ENCODE measurements at places on chromosomes 7 and 10. TPM values are rescaled to one million over a fixed set of nuclear protein-coding genes. Genes with fewer than 3 reads are reported as not detected.

GRCh38 chr10:6778992-6779701, 199.1 kb upstream of the PRKCQ start:
- DNase-seq: no peak

DNA sequence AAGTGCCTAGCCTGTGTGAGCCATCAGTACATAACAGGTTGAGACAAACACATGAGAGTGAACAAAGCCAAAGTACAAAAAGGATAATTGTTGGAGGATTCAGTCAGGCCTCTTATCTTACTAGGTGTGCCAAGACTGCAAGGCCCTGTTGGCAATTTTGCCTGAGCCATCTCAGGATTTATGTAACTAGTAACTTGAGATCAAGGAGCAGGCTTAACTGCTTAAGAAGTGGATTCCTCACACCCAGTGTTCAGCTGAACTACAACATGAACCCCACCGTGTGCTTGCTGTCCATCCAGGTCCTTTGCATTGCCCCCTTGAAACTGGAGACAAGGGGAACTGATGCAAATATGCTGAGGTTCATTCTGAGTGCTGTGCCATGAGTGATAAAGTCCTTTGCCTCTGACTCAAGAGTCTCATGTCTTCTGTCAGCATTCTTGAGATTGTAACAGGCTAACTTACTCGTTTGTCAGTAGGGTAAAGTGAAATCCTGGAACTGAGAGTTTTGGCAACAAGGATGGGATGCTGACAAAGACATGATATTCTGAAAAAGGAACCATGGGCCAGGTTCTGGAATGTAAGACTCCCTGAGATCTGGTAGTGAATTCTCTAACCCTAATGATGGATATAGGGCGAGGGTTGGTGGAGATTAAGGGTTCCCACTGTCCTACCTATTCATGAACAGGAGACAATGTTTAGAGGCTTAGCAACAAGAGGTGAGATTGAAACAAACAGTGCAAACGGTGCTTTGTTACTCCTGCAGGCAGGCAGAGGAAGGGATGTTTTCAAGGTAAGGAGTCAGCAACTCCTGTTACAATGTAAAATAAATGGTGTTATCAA, 44.1 kb upstream of the GATAD1 start:
- no peak for DNase-seq

DNA sequence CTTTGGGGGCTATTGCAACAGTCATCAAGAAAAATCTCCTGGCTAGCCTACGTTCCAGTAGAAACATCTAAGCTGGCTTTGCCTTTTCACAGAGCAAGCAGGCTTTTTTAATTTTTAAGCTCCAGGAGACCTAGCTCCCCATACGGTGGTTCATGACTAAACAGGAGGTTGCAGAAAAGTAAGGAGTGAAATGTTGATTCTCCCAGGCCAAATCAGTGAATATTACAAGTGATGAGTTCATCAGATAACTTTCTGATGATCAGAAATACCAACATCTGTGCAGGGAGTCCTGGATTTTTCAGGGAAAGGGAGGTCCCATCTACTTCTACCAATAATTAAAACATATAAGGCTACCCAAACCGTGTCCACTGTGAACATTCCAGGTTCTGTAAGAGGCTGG, 477.3 kb upstream of the CELF2 start:
- DNase-seq: no peak

GRCh38 chr10:1605121-1605520, 132.2 kb downstream of the ADARB2 start:
- DNase-seq: no peak

- DNase-seq: no peak
Observed at GRCh38 chr7:16801111-16801542, 3.7 kb downstream of the AGR2 start.

The MYPN gene
- not detected for total RNA-seq

The POLR2J2 gene
- total RNA-seq: 2.7 TPM

The ASB13 gene
- total RNA-seq: 37.9 TPM

Data from breast epithelium (tissue), 4 donors.